ENCODE measurements at places on chromosomes 6 and 20.
A peak's percentile ranks its signal among the peaks of the same experiment; 100 is the strongest.

DNA sequence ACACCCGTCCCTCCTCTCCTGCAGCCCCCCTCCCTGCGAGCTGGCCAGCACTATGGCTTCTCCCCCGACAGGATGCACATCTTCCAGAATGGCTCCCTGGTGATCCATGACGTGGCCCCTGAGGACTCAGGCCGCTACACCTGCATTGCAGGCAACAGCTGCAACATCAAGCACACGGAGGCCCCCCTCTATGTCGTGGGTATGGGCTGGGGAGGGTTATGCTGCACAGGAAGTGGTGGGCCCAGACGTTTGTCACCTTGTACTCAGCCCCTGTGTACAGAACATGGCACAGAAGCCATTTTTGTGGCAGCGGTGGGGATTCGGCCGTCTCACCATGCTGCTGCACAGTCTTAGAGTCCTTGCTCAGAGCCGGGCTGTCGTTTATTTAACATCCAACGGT lies 29.0 kb upstream of the SRF start:
- DNase-seq: no peak

GRCh38 chr20:57261457-57262251 lies 4.8 kb downstream of the BMP7 start:
- DNase-seq: no peak

DNA sequence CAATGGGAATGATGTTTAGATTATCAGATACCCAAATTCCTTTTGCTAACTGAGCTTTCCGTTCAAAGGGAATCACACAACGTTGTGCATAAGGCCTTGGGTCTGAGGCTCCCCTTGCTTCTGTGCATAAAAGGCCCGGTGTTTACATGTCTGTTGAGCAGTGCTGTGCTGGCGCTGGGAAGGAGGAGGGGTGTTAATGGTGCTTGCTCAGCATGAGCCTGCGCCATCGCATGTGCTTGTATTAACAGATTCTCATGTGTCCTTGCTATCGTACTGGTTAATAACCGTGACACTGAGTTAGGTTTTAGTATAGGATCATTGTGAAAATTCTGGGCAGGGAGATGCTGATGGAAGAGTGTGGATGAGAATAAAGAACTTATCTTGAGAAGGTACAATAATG lies 62.3 kb upstream of the TRAF3IP2 start:
- DNase-seq: no peak

- no peak for DNase-seq
Measured at GRCh38 chr6:13990796-13991195, 66.0 kb downstream of the RNF182 start.

GRCh38 chr6:14766391-14766994 lies 479.4 kb upstream of the JARID2 start:
- DNase-seq: no peak

DNA sequence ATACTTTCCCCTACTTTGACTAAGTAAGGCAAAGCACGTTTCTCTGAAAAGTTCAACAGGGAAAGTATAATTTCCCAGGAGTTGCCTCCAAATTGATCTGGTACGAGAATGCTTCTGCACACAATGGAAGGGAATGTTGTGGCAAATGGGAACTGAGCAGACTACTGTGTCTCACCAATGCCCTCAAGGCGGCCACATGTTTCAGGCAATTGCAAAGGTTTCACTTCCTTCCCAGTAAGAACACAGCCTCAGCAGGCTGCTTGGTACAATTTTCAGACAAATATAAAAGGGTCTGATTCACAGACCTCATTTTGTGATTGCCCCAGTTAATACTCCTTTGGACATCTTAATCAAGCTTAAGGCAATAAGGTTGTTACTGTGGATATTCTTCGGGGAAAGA lies 71.2 kb downstream of the KIAA0319 start:
- DNase-seq: no peak

DNA sequence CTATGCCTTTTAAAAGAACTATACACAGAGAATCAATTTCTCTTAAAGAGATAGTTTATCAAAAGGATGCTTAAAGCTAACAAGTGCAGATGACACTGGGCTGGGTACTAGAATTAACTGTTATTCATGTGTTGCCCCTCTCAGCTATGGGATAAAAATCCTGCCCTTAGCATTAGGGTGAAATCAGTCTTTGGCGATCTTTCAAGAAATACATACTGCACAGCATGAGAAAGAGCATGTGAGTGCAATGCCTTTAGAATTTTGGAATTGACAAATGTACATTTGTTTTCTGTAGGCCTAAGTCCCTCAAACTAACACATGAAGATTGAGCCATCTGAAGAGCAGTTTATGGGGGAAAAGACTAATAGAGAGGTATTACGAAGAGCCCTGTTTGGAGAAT lies 115.4 kb downstream of the ZFP64 start:
- DNase-seq: no peak

DNA sequence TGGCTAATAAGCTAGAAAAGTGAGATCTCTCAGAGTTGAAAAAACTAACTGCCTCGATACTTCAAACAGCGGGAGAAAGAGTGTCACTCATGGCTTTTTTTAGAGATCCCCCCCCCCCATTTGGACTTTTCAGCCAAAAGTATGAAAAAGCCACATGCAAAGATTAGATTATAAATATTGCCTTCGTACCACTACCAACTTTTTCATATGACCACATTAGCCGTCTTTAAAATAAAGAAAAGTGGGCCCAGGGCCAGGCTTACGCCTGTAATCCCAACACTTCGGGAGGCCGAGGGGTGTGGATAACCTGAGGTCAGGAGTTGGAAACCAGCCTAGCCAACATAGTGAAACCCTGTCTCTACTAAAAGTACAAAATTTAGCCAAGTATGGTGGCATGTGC lies 4.4 kb downstream of the PGK2 start:
- no peak for DNase-seq

GRCh38 chr20:43515628-43516027 lies 8.1 kb downstream of the L3MBTL1 start:
- no peak for DNase-seq

GRCh38 chr6:138188278-138188941 lies 26.7 kb downstream of the ARFGEF3 start:
- peak; percentile 45 for DNase-seq

GRCh38 chr6:11460837-11461661 lies 76.5 kb upstream of the TMEM170B start:
- no peak for DNase-seq

DNA sequence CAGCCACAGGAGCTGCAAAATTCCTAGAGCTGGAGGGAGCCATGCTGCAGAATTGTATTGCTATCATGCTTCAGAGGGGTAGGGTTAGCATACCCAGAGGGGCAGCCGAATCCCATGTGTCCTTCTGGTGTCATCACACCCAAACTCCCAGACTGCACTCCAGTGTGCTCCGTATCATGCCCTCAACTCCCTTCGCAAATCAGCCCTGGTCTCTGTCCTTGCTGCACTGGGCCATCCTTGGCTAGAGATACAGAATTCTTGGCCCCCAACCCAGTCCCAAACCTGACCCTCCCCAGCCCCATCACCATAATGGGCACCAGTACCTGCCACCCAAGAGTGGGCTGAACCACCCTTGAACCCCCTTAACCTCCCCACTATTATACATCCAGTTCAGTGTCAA lies 138.3 kb downstream of the ANKRD60 start:
- no peak for DNase-seq

DNA sequence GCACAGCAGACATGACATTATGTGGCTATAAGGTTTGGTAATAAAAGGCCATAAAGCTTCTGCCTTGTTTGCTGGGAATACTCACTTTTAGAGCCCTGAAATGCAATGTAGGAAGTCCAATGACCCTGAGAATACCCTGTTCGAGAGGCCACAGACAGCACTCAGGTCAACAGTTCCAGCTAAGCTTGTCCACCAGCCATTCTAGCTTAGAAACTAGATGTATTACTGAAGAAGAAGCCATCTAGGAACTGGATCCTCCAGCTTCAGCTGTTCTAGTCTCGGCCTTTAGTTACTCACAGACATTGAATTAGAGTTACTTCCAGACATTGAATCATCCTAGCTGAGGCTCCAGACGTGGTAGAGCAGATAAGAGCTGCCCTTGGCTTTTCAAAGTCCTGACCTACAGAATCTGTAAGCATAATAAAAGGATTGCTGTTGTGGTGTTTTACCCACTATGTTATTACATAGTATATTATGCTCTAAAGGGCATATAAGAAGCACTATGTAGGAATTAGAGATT lies 84.9 kb downstream of the MMS22L start:
- DNase-seq: no peak

GRCh38 chr20:22846863-22847262 lies 188.2 kb upstream of the SSTR4 start:
- no peak for DNase-seq

- no peak for DNase-seq
Measured at GRCh38 chr20:1363522-1363921, 29.3 kb downstream of the FKBP1A start.

DNA sequence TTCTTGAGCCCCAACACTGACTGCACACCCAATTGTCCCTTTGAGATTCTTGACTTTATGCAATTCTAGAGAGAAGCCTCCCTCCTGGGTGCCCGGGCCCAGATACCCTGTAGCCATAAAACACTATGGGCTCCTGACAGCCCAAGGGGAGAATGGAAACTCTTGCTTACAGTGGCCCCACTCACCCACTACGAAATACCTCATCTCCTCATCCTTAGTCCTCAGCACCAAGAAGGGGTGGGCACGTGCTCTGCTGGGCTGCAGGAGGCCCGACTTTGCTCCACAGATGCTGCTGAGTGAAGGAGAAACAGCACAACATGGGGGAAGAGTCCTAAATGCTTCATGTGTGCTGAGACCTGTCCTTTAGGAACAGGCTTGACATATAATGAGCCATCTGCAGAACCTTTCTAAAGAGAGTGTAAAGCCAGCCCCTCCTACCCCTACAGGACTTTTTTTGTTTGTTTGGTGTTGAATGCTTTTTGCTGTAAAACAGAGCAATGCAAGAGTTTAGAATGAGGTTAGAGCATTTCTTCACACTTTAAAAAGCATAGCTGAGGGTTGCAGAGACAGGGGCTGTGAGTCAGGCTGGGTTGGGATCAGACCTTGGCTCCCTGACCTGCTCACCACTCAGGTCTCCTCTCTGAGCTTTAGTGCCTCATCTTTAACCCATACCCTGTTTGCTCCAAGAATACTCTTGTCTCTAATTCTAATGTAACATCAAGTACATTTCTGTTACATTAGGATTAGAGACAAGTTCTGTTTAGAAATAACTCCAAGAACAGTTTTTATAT lies 17.6 kb upstream of the SIRPG start:
- DNase-seq: no peak

DNA sequence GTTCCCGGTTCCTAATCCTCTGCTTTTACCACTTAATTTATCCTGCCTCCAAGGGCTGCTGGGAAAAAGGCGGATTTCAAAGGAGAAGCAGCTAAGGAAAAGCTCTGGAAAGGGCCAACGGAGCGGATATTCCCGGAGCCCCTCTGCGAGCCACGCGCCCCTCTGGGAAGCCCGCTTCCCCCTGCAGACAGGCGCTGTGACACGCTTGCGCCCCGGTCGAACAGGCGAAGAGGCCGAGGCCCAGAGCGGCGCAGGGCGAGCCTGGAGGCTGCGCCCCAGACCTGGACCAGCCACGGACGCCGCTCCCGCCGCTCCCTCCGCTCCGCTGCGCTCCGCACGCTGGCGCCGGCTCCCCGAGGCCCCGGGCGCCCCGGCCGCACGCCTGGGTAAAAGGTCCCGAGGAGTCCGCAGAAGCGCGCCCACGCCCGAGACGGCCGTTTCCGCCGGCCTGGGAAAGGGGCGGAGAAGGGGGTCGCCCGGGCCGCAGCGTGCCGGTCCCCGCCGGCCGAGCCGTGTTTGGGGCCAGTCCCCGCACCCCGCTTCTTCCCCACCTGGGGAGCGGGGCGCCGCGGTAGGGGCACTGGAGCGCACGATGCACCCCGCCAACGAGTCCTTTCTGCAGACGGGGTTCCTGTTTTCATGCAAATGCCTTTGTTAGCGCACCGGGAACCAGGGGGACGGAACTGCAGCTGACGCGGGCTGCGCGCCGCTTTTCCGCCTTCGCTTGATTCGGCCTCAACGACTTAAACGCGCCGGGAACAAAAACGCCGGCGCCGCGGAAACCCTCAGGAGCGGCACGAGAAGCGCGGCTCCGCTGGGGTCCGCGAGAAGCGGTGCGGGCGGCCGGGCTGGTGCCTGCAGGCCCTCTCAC lies 91.9 kb upstream of the SIRPA start:
- DNase-seq: no peak

DNA sequence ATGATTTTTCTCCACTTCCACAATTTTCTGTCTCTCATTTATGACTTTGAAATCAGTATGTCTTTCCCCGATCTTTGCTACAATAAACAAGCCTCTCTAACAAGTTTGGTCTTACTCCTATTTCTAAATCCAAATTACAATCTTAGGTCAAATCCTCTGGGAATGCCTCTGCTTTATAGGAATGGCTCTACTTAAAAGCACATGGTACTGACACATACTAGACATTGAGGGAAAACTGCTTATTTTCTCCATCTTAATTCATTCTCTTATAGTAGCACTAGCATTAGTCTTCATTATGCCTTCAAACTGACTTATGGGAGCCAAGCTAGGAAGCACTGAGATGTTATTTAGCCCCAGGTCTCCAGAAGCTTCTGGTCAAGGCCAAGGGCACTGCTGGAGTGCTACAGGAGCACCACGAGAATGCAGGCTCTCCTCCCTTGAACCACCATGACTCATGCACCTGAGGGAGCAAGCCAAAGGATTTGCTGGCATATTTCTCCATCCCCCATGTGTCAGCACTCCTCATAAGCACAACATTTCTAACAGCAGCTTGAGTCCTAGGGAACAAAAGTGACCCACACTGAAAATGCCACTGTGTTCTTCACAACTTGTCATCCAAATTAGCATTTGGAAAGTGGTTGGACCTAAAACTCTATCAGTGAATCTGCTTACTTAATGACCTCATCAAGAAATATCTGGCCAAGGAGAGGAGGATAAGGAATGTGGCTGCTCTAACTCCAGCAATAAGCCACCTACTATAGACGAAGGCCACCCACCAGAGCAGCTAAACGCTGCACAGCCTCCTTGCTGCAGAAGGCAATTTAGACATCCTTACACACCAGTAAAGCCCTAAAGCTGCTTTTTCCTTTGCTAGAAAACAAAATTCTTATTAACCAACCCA lies 156.8 kb upstream of the KCNQ5 start:
- DNase-seq: no peak

GRCh38 chr6:157025437-157025836 lies 248.3 kb downstream of the ARID1B start:
- DNase-seq: no peak

GRCh38 chr20:49395183-49395582 lies 87.3 kb downstream of the KCNB1 start:
- no peak for DNase-seq

GRCh38 chr6:28134716-28135115 lies 7.0 kb upstream of the ZKSCAN8 start:
- no peak for DNase-seq
